ENCODE measurements at places on chromosomes 7 and 10.

DNA sequence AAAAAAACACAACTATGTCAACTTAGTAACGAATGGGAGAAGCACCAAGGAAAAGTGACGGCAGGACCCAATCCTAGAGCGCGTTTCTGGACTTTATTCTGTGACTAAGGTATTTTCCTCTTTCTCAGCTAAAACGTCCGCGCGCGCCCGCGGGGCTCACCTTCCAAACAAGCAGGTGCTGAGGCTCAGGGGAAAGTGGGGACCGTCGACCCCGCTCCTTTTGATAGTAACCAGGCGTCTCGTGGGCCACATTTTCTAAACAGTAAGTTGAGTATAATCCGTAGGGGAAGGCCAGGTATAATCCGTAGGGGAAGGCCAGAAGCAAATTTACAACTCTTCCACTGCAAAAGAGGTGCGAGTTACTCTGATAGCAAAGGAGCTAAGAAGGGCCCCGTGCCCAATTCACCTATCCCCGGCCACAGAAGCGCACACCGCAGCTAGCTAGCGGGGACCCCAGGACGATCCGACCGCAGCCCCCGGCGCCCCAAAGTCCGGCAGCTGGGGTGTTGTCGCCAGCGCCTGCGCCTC, 743 bp downstream of the MKI67 start:
- DNase-seq, result no peak

DNA sequence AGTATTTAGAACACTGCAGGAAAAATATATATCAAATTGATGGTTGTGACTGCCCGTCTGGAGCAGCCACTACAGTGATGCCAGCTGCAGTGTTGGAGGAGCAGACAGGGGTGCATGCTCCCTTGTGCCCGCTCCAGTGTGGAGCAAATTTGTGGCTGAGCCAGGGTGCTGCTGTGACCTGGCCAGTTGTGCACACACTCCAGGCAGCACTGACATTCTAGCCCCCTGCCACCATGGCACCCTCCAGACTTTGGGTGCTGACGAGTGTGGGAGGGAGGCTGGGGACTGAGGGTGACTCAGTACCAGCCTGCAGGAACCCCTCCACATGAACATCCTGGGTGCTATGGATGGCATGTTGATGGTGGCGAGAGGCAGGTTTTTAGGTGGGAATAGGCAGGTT, 160.0 kb upstream of the PCDH15 start:
- no peak for DNase-seq

DNA sequence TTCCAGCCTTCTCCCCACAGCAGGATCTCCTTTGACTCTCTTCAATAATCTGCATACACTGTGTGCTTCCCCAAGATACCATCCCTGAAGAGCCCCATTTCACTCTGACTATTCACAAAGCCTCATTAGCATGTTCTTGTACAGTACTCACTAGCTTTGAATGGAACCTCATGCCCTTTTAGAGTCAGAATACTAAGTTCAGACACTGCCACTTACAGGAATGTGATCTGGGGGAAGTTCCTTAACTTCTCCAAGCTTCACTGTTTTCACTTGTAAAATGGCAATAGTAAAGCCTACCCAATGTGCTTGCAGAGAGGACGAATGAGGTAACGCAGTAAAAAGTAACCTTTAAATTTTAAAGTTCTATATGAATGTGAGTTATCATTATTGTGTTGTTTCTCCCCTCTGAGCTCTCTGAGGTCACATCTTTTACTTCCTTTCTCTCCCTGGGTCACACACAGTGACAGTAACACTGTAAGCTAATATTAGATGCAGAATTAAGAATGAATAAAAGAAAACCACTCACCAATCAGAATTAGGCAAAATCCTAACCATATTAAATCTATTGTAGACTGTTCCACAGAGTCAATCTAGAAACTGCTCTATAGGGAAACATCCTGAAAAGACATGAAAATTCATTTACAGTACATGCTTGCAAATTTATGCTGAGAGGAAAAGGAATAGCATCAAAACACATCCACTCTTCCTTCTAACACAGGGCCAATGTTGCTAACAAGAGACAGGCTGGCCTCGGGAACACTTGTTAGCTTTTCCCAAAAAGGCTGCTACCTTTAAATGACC, 64.2 kb upstream of the IL6 start:
- no peak for DNase-seq

DNA sequence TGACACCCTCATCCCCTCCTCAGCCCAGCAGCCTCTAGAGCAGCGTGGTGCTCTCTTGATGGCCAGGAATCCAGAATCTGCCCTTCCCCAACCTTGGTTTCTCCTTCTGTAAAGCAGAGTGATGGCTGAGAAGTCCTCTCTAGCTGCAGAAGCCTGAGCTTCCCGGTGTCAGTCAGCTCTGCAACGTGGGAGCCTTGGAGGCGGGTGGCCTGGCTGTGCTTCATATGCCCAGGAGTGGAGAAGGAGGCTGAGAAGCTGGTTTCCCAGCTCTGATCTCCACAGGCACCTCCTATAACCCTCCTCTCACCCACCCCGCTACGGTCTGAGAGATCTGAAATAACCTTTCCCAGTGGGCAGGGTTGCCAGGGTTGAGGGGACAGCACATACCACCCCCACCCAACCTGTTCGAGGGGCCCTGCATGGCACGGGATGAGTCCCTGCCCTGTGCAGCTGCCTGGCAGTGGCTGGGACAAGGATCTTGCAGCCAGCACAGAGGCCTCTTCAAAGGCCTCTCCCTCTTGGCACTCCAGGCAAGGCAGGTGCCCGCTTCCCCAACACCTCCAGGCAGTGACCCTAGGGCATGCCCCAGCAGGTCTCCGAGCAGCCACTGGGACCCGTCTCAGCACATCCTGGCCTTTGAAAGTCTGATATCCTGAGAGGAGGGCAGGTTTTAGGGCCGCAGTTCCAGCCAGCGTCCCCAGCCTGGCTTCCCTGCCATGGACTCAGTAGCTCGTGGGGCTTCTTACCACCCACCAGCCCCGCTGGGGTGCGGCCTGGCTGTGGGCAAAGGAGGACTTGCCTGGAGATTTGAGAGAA, 18.3 kb upstream of the SLC29A3 start:
- no peak for DNase-seq

- no peak for DNase-seq
These were observed 157.1 kb downstream of the GPAM start for GRCh38 chr10:112026438-112026837.

DNA sequence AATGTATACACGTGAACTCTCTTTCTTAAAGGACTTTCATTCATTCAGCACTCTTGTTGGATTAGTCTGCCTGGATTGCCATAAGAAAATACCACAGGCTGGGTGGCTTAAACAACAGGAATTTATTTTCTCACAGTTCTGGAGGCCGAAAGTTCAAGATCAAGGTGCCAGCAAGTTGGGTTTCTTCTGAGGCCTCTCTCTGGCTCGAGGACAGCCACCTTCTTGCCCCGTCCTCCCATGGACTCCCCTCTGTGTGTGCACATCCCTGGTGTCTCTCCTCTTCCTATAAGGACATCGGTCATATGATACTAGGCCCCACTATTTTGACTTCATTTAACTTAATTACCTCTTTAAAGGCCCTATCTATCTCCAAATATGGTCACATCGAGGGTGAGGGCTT, 110.4 kb upstream of the BMPER start:
- no peak for DNase-seq

- DNase-seq, result no peak
These were observed 23.3 kb upstream of the PAPSS2 start for GRCh38 chr10:87636313-87636915.

DNA sequence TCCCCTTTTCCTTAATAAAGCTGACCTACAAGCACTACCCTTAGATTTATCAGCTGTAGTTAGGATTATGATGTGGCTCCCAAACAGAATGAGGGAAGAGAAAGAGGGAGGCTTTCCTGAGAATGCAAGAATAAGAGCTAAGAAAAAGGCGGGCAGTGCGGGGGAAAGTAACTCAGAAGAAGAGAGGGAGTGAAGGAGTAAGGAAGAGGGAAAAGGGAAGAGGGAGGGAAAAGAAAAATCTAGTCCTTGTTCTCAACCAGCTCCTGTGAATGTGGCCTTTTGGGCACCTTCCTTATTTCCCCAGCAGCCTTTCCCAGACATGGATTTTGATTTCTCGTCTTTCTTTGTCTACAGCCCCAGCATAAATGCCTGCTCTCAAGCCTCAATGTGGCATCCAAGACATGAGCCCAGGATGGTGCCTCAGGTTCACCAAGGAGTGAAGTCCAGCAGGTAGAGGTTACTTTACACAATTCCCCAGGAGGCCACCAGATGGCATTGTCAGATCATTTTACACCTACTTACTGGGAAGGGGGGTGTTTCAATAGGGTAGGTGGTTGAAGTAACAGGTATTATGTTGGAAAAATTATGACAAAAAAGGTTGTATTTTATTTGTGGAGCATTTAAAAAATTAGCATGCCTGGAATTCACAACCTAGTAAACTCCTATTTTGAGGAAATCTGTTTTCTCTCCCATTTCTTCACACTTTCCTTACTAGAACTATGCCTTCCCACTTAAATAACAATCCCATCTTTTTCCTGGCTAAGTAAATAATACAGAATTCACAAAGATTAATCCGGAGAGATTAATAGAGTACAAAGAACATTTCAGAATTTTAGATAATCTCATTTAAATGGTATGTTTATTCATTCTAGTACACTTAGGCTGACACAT, 106.5 kb downstream of the HTR7 start:
- no peak for DNase-seq

DNA sequence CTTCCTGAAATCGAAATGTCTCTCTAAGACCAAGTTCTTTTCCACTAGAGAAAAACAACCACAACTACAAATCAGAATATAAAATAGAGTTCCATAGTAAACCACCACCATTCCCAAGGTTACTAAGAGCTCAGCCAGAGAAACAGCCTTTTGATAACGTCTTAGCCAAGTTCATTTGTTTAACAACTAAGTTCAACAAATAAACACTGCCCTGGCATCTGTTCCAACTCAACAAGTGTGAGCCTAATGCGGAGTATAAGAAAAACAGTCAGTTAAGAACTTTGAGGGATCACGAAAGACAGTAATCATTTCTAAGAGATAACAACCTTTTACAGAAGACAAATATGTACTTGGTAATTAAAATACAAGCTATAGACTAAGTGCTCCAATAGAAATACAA, 77.3 kb downstream of the CALD1 start:
- DNase-seq, result no peak

- DNase-seq, result peak; percentile 82
These were observed 1.3 kb upstream of the KIF11 start for GRCh38 chr10:92591550-92592022.

Measured in stimulated activated CD8-positive, alpha-beta memory T cell treated with anti-CD3 and anti-CD28 coated beads, Interleukin-12 subunit alpha, Interleukin-12 subunit beta, amount 100 ng/mL, for 4 hours (primary cell).